Cardiac muscle cell (in vitro differentiated cells and primary cell): ENCODE measurements at places on chromosomes 7 and 10. TPM values are rescaled to one million over a fixed set of nuclear protein-coding genes. Genes with fewer than 3 reads are reported as not detected.

DNA sequence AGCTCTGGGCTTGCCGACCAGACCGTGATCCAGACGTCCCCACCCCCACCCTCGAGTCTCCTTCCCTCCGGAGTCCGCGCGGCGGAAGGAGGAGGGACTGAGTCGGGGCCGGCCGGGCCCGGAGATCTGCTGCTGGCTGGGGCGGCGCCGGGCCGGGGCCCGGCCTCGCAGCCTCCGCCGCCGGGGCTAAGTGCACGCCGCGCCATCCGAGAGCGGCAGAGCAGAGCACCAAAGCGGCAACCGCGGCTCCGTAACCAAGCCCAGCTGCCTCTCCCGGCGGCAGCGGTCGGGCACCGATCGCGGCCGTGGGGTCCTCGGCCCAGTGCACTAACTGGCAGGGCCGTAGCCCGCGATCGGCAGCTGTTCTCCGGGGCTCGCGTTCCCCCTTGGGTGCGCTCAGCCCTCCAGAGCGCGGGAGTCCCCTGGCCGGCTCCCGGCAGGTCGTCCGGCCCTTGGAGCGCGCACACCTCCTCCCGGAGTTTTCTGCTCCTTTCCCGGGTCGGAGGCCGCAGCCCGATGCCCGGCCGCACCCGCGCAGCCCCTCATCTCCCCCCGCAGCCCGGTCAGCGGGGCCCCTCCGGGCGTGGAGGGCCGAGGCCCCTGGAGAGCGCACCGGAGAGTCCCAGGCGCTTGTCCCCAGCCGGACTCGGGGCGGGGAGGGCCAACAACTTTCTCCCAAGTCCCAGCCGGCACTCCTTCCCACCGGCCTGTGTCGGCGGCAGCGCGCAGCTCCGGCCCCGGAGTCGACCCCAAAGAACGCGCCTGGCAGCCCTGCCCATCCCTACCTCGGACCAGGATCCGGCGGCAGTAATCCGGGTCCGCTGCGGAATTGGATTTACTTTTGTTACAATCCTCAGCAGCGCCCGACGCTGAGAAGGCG is 799 bp downstream of the VAX1 start:
- peak; percentile 55 for DNase-seq
- H3K36me3 ChIP-seq, result no peaks in the 10 kb centered on the region
- H3K4me1 ChIP-seq, result peaks cover 13% of the 10 kb centered on the region
- no peak overlapping the region for H3K27ac ChIP-seq
- peak overlapping the region; percentile 24 for H3K4me3 ChIP-seq
- H3K27me3 ChIP-seq, result peaks cover 100% of the 10 kb centered on the region

DNA sequence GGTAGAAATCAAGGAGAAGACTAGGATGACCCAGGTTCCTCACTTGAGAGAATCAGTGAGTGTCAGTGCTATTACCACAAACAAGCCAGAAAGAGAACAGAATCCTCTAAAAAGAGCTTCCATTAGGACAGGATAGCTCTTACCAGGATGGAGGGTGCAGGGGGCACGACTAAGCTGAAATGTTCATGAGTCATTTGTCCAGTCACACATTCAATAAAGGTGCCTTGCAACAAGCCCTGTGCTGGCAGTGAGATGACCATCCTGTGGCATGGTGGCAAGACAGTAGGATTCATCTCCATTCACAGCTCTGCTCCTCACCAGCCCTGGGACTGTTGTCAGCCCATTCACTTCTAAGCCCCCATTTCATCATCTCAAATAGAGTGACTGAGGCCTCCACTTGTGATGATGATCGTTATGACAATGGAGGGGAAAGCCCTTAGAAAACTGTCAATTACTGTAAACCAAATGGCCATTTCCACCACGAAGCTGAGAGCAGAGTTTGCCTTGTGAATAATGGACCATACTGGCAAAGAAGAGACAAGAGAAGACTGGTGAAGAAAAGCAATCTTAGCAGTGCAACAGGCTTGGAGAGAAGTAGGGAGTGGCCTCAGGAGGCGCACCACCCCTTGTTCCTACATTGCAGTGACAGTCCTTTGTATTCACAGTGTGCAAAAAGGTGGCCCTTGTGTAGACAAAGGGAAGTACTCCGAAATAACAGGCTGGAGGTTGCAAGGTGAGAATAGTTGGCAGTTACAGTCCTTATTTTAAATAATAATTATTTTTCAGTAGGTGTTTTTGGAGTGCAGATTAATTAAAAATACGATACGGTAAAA is 9.0 kb upstream of the WIPF3 start:
- no peak for DNase-seq
- H3K36me3 ChIP-seq, result no peaks in the 10 kb centered on the region
- peaks cover 5% of the 10 kb centered on the region for H3K4me1 ChIP-seq
- H3K27ac ChIP-seq, result no peak overlapping the region
- no peak overlapping the region for H3K4me3 ChIP-seq

DNA sequence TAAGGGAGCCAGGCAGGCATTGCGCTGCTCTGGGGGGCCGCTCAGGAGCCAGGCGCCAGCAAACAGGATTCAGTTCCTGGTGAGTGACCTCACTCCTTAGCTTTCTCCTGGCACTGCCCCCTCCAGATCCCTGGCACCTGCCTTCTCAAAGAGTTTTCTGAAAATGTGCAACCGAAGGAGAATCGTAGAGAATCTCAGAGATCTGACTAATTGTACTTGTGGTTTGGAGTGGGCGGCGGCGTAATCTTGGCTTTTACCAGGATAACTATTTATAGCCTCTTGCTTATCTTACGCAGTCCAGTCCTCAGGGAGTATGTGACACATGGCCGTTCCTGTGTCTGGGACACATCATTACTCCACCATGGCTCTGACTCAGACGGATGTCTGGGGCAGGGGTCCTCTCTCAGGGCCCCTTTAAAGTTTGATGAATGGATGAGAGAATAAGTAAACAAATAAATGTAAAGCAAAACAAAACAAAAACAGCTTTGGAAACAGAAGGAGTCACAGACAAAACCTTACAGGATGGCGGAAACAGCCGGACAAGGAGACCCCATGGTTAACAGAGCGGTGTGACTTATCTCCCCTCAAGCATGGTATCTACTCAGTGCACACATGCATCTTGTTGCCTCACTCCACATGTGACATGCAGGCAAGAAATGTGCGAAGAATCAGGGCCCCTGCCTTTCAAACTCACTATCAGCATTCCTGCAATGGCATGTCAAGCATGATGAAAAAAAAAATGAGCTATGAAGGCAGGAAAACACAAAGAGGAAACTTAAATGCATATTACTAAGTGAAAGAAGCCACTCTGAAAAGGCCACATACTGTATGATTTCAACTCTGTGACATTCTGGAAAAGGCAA is 99.7 kb downstream of the TNS3 start:
- peak; percentile 80 for DNase-seq
- H3K4me1 ChIP-seq, result peaks cover 35% of the 10 kb centered on the region
- peak overlapping the region; percentile 98 for H3K27ac ChIP-seq
- H3K36me3 ChIP-seq, result no peaks in the 10 kb centered on the region
- H3K4me3 ChIP-seq, result no peak overlapping the region
- H3K27me3 ChIP-seq, result no peaks in the 10 kb centered on the region

CYP51A1 gene
- total RNA-seq, result 41.0 and 94.4 TPM in 2 replicates

DNA sequence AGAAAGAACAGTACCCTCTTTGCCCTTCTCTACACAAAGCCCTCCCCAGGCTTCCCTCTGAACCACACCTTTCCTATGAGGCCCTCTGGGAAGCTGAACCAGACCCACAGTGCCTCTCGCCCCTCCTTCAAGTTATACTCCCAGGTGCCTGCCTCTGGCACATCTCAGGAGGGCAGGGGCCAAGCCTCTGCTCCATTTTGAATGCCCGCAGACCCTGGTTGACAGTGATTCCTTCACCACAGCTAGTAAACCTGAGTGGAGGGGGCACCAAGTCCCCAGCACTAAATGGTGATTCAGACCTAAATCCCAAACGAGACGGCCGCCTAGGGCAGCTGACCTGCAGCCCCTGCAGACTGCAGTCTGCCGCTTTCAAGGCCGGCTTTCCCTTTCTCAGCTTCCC is 230.5 kb upstream of the ZNF32 start:
- no peak for DNase-seq
- no peaks in the 10 kb centered on the region for H3K4me1 ChIP-seq
- no peak overlapping the region for H3K4me3 ChIP-seq

FAM25G gene
- not detected in 2 replicates for total RNA-seq

GIMAP5 gene
- 0.25 and 0.45 TPM in 2 replicates for total RNA-seq

- H3K4me3 ChIP-seq, result no peak overlapping the region
- H3K4me1 ChIP-seq, result peaks cover 8% of the 10 kb centered on the region
- no peak for DNase-seq
- H3K27me3 ChIP-seq, result peaks cover 88% of the 10 kb centered on the region
Measured at GRCh38 chr10:8331387-8331786, 276.9 kb downstream of the GATA3 start.

GRCh38 chr7:155825336-155825735 is 13.1 kb upstream of the SHH start:
- no peaks in the 10 kb centered on the region for H3K27me3 ChIP-seq
- no peak overlapping the region for H3K4me3 ChIP-seq
- H3K36me3 ChIP-seq, result no peaks in the 10 kb centered on the region

GRCh38 chr7:132575982-132576720 is at the start of gene PLXNA4:
PLXNA4 (minus strand) TSS chr7:132576470; CDS start chr7:132508693, 67,777 bp downstream.
- peaks cover 77% of the 10 kb centered on the region for H3K27me3 ChIP-seq
- H3K27ac ChIP-seq, result no peak within 1 kb of the TSS
- peaks cover 13% of the 10 kb centered on the region for H3K4me1 ChIP-seq

UNCX gene
- total RNA-seq, result 6.4 and 11.8 TPM in 2 replicates

DNA sequence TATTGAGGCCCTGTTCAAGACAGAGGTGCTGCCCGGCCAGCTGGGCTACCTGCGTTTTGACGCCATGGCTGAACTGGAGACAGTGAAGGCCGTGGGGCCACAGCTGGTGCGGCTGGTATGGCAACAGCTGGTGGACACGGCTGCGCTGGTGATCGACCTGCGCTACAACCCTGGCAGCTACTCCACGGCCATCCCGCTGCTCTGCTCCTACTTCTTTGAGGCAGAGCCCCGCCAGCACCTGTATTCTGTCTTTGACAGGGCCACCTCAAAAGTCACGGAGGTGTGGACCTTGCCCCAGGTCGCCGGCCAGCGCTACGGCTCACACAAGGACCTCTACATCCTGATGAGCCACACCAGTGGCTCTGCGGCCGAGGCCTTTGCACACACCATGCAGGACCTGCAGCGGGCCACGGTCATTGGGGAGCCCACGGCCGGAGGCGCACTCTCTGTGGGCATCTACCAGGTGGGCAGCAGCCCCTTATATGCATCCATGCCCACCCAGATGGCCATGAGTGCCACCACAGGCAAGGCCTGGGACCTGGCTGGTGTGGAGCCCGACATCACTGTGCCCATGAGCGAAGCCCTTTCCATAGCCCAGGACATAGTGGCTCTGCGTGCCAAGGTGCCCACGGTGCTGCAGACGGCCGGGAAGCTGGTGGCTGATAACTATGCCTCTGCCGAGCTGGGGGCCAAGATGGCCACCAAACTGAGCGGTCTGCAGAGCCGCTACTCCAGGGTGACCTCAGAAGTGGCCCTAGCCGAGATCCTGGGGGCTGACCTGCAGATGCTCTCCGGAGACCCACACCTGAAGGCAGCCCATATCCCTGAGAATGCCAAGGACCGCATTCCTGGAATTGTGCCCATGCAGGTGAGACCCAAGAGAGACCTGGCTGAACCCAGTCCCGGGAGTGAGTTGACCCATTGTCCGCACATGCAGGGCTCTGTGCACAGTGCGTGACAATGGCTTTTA is 2.8 kb downstream of the RBP3 start:
- H3K27ac ChIP-seq, result no peak overlapping the region
- H3K27me3 ChIP-seq, result no peaks in the 10 kb centered on the region
- no peaks in the 10 kb centered on the region for H3K4me1 ChIP-seq
- H3K36me3 ChIP-seq, result no peaks in the 10 kb centered on the region
